ENCODE measurements at places on chromosomes 13 and 19.

DNA sequence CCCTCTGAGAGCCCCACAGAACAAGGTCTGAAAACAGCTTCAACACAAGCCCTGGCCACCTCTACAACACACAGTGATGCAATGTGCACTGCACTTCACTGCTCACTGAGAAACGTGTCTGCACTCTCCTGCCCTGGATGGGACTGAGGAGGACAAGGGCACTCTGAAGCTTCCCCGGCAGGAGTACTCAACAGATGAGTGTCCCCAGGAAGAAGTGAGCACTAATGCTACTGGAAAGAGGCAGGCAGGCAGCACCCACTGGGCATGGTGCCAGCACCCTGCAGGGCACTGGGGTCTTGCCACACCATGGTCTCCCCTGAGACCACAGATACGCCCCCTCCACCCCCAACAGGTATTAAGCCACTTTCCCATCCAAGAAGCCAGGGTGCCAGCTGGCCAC is 17.7 kb upstream of the SLC35E1 start:
- no peak for DNase-seq

DNA sequence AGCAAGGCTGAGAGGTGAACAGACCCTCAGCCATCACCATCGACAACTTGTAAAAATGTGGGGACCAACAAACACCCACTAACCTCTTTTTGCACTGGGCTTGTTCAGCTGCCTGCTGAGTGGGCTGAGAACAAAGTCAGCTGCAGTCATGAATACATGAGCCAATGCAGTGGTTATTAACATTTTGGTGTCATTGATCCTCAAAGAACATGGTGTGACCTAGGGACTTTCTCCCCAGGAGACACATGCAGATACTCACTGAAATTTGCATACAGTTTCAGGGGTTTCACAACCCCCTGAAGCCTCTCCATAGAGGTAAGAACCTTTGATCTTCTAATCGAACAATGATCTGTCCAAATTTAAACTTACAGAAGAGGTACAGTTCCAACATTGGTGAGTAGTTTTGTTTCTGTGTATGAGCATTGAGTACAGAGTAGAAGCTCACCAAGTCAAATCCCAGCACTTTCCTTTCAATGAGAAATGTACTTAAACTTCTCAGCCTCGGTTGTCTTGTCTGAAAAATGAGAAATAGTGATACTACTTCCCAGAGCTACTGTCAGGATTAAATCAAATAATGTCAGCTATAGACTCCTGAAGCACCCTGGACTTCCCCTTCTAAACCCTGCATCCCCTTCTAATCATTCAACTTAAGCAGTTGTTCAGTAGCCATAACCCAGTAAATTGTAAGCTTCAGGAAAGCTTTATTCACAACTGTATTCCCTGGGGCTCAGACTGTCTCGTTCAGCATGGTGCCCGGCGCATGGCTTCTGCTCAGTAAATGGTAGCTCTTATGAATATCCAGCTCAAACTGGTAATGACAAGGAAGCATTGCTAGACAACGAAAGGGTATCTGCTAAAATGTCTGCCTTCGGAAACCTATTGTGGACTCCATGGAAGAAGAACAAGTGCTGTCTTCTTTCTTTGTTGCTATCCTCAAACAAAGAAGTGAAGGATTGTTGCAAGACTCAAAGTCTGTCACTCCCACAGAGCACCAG is 148.7 kb downstream of the FOXO1 start:
- no peak for DNase-seq

DNA sequence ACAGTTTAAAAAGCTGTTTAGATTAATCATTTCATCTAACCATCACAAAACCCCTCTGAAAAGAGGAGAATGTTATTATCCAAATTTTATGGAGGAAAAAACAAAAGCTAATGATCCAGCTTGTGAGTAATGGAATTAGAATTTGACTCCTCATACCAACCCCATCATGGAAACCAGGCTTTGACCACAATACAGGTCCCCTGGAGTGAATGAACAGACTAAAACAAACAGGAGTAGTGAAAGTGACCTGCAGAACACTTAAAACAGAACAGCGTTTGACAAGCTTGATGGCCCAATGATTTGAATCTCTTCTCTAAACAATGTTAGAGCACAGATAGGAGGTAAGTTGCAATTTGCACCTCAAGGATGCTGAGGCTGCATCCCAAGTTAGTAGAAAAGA is 230.0 kb downstream of the DCT start:
- no peak for DNase-seq

DNA sequence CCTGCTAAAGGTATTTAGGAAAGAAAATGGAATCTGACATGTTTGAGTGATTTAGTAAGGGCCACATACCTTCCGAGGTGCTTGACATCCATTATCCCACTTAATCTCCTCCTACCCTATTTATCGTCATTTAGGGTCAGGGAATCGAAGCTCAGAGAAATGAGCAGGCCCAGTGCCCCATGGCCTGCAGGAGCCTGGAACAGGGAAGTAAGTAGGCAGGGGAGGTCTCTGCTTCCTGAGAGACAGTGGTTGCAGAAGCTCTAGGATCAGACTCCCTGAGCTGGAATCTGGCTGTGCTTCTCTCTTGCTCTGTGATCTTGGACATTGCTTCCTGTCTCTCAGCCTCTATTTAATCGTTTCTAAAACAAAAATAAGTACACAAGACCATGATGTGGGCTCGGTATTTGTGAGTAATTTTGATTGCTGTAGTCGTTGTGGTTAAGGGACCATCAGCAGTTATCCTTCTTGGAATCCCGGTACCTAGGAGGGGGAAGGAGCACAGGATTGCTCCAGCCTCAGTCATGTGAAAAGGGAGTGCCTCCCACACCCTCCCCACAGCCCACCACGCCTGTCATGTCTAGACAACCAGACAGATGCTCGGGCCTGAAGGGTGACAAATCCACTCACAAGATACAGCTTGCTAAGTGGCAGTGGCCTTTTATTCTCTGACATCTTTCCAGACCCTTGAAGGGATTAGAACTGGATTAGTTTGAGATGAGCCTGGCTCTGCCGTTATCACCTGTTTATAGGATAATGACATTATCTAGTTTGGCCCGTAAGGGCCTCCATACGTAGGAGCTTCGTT is 169.2 kb upstream of the TSHZ3 start:
- no peak for DNase-seq

- no peak for DNase-seq
Measured at GRCh38 chr13:39501702-39502324, 101.2 kb downstream of the LHFPL6 start.

GRCh38 chr13:71820699-71821098 is 46.3 kb downstream of the DACH1 start:
- no peak for DNase-seq

DNA sequence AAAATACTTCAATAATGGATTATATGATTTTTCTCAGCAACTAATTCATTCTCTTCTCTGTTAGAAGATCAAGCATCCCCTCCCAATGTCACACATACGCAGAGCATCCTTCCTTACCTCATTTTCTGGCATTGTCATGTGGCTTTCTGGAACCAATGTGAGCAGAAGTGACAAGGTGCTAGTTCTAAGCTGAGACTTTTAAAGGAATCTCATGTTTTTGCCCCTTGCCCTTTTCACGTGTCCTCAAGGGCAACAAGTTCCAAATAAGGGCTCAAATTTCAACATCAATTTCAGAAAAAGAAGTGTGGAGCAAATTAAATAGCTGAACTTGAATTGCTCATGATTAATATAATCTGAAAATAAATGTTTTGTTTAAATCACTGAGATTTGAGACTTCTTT is 4.6 kb upstream of the PRR20A start:
- no peak for DNase-seq

GRCh38 chr13:44437356-44438233 is 64.0 kb downstream of the SERP2 start:
- DNase-seq: no peak

DNA sequence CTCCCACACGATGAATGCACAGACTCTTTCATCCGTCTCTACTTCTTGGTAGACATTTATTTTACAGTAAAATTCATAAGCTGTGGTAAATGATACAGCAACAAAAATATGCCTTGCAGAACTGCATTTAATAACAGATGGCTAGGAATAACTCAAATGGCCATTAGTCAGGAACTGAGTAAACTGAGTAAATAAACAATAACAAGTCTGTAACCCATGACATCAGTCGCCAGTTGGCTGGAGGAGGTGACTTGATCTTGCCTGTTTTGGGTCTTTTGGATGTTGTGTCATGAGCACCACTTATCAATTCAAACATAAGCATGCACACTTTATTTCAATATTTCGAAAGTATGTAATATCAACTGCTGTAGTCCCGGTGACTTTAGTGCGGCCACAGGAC is 632.6 kb upstream of the ARGLU1 start:
- no peak for DNase-seq

DNA sequence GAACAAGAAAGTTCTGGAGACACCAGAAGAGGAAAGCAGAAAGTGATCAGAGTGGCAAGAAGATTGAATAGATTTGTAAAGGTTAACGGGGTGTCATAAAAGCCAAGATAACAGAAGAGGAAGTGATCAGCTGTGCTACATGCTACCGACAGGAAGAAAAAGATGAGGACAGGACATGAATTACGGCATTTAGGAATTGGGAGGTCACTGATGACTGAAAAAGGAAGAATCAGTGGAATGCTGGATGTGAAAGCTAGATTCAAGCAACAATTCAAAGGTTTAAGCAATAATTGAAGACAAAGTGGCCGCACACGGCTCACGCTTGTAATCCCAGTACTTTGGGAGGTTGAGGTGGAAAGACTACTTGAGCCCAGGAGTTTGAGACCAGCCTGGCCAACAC is 15.1 kb downstream of the ZNF160 start:
- no peak for DNase-seq

GRCh38 chr13:111846391-111847159 is 220.4 kb upstream of the SOX1 start:
- DNase-seq: no peak

GRCh38 chr19:47758443-47758804 is 13.1 kb downstream of the NOP53 start:
- no peak for DNase-seq

DNA sequence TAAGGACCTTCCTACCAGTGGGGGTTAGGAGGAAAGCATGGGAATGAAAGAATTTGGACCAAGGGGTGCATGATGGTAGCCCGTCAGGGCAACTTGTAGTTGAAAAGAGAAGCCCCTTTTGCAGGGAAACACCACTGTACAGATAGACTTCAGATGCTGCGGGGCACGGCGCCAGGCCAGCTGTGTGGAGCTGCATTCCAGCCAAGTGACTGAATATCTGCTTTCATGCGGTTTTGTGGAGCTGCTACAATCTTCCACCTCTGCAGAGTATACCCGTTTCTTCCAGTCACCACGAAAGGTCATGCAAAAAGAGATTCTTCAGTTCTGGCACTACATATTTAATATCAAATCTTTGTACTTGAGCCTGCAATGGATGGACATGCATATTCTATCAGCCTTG is 104.7 kb downstream of the RGCC start:
- peak; percentile 51 for DNase-seq

All from body of pancreas (tissue), 4 donors.